Left renal cortex interstitium (tissue), 4 donors: ENCODE measurements at places on chromosomes 2 and 18.
A peak's percentile ranks its signal among the peaks of the same experiment; 100 is the strongest.

DNA sequence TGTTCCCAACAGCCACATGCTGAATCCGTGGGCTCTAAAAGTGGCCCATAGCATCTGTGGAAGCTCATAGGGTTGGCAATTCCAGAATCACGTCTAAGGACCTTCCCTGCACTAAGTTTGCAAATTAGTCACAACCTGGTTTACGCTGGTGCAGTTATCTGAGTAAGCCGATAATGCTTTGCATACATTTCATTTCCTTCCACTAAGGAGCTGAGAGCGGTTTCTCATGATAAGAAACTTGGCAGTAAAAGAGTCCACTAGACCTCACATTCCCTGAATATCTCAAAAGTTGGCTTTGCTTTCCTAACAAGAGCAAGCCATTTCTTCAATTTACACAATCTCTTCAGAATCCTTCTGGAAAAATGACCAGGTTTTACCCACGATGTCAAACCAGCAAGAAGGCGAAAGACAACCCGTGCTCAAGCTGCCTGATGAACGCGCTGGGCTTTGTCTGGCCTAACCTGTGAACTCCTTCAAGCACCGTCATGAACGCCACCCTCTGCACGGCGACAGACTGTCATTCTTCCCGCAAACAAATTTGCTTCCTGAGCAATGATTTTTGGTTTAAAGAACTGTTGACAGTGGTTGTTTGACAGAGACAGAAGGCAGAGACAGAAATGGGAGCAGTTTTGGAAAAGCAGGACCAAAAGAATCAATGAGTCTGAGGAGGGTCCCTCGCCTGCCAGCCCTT is 73.0 kb upstream of the COPS8 start:
- no peak for DNase-seq

GRCh38 chr2:168666339-168666738 is 136.1 kb upstream of the NOSTRIN start:
- DNase-seq: no peak

DNA sequence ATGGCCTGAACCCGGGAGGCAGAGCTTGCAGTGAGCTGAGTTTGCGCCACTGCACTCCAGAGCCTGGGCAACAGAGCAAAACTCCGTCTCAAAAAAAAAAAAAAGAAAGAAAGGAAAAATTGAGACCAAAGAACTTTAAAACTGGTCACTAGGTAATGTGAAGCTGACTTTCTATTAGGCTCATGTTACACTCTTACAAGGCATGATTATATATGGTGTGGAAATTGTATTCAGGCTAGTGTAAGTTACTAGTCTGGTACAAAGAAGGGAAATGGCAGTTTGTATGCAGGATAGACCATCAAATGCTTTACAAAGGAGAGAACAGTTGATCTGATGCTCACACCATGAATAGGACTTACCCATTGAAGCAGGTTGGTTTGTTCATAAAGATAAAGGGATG is 35.4 kb upstream of the ARMC9 start:
- DNase-seq: no peak

- DNase-seq: no peak
Observed at GRCh38 chr2:119678021-119678656, 862 bp upstream of the TMEM177 start.

- DNase-seq: no peak
Observed at GRCh38 chr2:113069676-113070605, 2.2 kb downstream of the IL1F10 start.

GRCh38 chr2:186518945-186519344 is 32.9 kb downstream of the ZC3H15 start:
- no peak for DNase-seq

DNA sequence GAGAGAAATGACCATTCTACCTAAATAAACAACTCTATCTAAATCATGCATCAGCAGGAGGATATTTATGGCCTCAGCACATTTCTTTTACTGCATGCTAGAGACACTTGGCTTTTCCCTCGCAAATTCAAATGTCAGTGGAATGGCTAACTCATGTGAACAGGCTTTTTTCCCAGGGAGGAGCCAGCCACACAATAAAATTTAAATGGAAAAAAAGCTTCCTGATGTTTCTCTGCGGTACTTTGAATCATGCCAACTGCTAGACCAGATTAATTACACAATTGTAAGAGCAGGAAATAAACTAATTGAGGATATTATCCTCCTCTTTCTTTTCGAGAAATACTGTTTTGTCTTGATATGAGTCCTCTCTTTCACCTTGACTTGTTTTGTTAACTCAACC is 676.3 kb downstream of the IRS1 start:
- DNase-seq: no peak

DNA sequence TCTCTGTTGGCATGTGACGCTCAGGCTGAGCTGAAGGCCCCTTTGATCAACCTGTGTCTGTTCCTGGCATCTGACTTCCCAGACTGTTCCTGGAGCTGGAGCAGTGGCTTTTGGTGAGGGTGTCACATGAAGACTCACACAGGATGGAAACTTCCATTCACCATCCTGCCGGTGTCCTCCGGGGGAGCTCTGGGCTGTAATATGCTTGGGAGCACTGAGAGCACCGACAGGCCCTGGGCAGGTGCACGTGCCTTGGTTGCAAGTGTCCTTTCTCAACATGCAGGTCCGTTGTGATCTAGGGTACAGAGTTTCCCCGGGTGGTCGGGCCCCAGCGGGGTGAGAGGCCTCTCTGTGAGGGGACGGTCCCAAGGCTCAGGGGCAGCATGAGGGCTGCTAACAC is 24.8 kb upstream of the GBX2 start:
- DNase-seq: no peak

- DNase-seq: no peak
Observed at GRCh38 chr2:55403256-55403998, 16.2 kb downstream of the CCDC88A start.

- no peak for DNase-seq
Observed at GRCh38 chr2:187939180-187939579, 352.5 kb upstream of the GULP1 start.

GRCh38 chr18:13305301-13305700 is 86.7 kb downstream of the LDLRAD4 start:
- no peak for DNase-seq

DNA sequence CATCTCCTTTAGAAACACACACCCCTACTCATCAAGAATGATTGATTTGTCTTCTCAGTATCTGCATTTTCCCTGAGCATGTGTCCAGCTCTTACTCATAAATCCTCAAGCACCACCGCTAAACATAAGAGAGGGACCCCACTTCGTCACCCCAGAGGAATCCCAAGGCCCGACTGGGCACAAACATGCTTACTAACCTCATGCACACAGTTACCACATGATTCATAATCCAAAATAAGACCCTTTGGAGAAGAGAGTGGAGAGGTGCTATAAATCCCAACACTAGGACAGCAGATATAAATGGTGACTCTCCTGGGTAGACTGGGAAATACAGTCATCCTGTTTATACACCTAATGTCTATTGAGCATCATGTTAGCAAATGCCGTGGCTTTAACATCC is 843.2 kb upstream of the ID2 start:
- no peak for DNase-seq

DNA sequence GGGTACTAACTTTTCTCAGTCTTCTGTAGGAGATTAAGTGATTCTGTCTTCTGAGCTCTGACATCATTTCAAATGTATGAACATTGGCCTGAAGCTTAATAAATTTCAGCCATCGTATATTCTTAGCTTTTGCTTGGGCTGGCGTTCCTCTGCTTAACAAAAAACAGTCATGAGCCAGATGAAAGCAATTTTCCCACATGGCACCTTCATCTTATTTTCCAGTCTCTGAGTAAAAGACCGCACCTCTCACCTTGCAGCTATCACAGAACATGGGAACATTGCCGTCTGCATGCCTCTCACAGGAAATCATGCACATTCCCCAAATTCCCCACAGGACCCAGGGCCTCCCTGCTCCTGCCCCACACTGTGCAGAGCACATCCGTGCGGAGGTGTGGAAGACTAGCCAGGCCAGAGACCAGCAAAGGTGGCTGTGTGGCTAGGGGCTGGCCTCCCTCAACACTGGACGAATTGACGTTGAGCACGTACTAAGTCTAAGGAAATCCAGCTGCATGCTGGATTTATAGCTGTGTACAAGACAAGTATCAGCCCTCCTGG is 531.8 kb upstream of the ID2 start:
- DNase-seq: no peak

- no peak for DNase-seq
Observed at GRCh38 chr18:33577685-33578517, at the start of gene ASXL3. ASXL3 (plus strand) TSS chr18:33578219; CDS start chr18:33578632, 413 bp downstream.

DNA sequence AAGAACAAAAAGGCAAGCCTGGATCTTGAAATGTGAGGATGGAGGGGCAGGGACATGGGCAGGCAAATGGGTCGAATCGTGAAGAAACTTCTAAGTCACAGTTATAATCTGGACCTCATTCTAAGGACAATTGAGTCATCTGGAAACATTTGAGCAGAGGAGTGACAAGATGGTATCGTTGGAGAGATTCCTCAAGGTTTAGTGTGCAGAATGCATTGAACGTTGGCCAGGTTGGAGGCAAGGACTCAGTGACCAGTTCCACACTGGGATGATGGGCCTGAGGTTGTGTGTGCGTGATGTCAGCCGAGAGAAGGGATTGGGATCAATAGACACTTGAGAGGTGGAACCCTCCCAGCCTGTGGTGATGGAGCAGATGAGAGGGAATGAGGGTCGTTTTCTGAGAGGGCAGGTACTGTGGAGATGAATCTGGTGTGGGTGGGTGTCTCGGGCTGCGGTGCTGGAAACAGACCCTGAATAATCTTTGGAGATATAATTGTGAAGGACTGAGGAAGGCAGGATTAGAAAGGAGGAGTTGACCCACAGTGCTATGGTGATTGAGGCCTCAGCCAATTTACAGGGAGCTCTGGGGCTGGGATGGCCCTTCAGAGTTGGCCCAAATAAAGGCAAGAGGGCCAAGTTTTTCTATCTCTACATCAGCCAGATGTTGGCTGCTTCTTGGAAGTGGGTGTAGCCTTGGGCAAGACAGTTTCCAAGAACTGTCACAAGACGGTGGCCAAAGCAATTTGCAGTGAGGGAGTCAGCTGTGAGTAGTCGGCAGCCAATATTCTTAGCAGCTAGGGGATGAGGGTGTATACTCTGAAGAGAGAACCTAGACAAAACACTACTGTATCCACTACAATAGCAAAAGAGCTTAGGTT is 5.8 kb upstream of the ZNF532 start:
- no peak for DNase-seq

GRCh38 chr2:6538607-6539006 is 327.1 kb downstream of the CMPK2 start:
- DNase-seq: no peak

GRCh38 chr2:99605036-99605435 is 115.2 kb upstream of the REV1 start:
- no peak for DNase-seq

- DNase-seq: no peak
Observed at GRCh38 chr18:58615140-58616132, 13.5 kb downstream of the ALPK2 start.

DNA sequence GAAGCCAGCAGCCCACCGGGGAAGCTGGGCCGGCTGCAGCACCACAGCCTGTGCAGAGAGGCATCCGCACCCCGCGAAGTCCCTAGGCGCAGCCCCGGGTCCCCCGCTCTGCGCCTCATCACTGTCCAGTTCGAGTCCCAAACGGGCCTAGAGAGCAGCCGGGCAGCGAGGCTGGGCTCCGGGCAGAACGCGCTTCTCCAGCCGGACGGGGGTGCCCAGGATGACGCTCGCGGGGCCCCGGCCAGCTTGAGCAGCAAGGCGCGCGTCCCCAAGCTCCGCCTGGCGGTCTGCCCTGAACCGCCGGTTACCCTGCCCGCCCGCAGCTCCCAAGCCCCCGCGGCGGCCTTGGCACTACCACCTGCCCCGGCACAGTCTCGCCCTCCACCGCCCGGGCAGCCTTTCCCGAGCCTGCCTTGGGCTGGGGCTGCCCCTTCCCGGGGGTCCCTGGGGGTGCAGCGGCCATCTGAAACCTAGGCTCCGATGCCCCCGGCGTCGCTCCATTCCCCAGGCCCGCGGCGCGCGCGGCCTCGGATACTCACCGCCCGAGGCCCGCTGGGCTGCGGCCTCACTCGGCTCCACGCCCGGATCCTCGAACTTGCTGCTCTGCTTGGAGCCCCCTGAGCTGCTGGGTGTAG is 591 bp downstream of the SLC16A14 start:
- peak; percentile 33 for DNase-seq

DNA sequence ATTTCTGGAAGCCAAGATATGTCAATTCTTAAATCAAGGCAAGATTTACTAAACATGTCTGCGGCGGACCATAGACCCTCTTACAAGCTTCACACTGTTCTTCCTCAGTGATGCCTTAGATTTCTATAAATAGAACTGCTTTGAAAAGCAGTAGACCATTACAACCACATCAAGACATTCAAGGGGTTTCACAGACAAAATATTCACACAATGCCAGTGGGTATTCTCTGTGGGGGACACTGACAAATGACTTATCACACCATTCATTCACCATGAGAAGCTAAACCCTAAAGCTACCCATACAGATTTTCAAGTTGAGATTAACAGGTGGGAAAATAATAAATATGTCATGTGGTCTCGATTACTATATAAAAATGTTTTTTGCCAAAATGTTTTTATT is 15.9 kb upstream of the LRRTM4 start:
- DNase-seq: no peak

DNA sequence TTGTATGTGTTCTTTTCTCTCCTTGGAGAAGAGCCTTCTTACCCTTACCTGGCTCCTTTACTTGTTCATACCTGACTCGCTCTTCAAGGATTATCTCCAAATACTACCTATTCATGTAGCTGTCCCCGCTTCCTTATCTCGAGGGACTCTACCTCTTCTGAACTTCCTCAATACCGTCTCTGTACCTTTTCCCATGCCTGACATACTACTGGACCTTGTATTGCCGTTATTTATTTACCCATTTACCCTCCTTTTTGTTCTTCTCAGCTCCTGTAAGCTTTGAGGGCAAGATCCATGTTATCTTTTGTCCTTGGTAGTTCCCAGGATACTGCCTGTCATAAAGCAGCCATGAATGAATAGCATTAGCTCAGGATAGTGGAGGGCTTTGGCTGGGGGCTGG is 32.5 kb downstream of the KCNS3 start:
- DNase-seq: no peak

- DNase-seq: no peak
Observed at GRCh38 chr2:209113026-209113425, 310.8 kb upstream of the MAP2 start.
